ENCODE measurements at places on chromosomes 1 and 21. TPM values are rescaled to one million over a fixed set of nuclear protein-coding genes. Genes with fewer than 3 reads are reported as not detected.

The AGO4 gene
- 11.4 TPM for polyA plus RNA-seq

The LCE2C gene
- not detected for polyA plus RNA-seq

The TMEM61 gene
- polyA plus RNA-seq: not detected

The FAM177B gene
- polyA plus RNA-seq: not detected

The LIN28A gene
- polyA plus RNA-seq: 3.4 TPM

The ECM1 gene
- polyA plus RNA-seq: 2.9 TPM

The TTC34 gene
- not detected for polyA plus RNA-seq

The IFI16 gene
- 23.0 TPM for polyA plus RNA-seq

The PLA2G4A gene
- 0.50 TPM for polyA plus RNA-seq

The ID3 gene
- 703 TPM for polyA plus RNA-seq

The LCE1B gene
- not detected for polyA plus RNA-seq

The SH2D5 gene
- 1.4 TPM for polyA plus RNA-seq

The HSPB7 gene
- 2,165 TPM for polyA plus RNA-seq

The IVL gene
- polyA plus RNA-seq: not detected

The SYT11 gene
- 1.4 TPM for polyA plus RNA-seq

The SLAMF9 gene
- not detected for polyA plus RNA-seq

The KCNN3 gene
- 1.1 TPM for polyA plus RNA-seq

The C1QB gene
- polyA plus RNA-seq: not detected

The NGF gene
- 1.00 TPM for polyA plus RNA-seq

The BEST4 gene
- 1.4 TPM for polyA plus RNA-seq

The TMEM52 gene
- 4.2 TPM for polyA plus RNA-seq

The LRRC8B gene
- polyA plus RNA-seq: 6.6 TPM

The NR5A2 gene
- polyA plus RNA-seq: not detected
